ELF-1 (cell line): ENCODE measurements at places on chromosomes 3 and 15.
A peak's percentile ranks its signal among the peaks of the same experiment; 100 is the strongest.

GRCh38 chr3:125316246-125316645 lies 58.9 kb downstream of the ZNF148 start:
- DNase-seq, result no peak

GRCh38 chr3:191869738-191870415 lies 408.9 kb downstream of the PYDC2 start:
- no peak for DNase-seq

DNA sequence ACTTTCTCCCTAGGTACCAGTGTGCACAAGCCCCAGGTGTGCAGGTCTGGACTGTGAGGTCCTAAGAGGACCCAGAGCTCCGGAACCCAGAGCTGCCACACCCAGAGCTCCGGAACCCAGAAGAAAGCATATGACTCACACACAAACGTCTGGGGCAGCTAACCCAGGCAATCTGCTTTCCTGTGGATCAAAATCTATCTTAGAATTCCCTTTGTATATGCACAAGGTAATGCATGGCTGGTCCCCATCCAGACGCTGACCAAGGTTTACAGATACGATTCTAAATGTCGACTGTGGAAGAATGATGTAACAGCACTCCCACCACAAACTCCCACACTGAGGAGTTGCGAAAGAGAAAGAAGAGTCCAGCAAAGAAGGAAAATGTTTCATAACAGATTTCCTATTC lies 15.7 kb downstream of the KCNMB2 start:
- DNase-seq, result no peak

- DNase-seq, result no peak
Measured at GRCh38 chr3:48440590-48440958, 517 bp downstream of the TMA7 start.

GRCh38 chr15:78049691-78050440 lies 27.6 kb downstream of the TBC1D2B start:
- no peak for DNase-seq

DNA sequence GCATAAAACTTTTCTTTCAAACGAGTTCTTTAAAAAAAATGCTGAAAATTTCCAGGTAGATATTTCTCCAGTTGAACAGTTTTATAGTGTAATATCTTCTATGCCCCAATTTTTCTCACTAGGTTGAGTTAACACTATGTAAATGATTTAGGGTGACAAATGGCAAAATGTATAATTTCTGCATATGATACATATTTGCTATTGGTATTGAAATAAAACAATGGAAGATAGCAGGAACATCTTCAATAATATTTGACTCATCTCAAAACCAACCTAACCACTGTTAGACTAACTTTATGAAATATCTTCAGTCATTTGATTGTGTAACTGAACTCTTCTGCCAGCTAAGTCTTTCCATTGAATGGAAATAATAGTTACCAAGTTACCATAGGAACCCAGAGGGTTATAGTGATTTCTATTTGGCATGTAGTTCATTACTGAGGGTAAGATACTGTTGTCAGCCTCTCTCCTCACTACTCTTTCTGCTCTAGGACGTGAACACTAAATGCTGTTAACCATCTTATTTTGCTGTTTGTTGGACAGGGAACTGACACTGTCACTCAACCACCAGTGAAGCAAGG lies 824.7 kb upstream of the NECTIN3 start:
- no peak for DNase-seq

GRCh38 chr3:13821126-13821525 lies 58.7 kb downstream of the WNT7A start:
- no peak for DNase-seq

- no peak for DNase-seq
Measured at GRCh38 chr15:66955871-66956585, 109.4 kb upstream of the SMAD3 start.

GRCh38 chr3:157417247-157417646 lies 19.4 kb upstream of the PTX3 start:
- no peak for DNase-seq

- DNase-seq, result no peak
Measured at GRCh38 chr15:72415304-72415703, 17.2 kb downstream of the TMEM202 start.

DNA sequence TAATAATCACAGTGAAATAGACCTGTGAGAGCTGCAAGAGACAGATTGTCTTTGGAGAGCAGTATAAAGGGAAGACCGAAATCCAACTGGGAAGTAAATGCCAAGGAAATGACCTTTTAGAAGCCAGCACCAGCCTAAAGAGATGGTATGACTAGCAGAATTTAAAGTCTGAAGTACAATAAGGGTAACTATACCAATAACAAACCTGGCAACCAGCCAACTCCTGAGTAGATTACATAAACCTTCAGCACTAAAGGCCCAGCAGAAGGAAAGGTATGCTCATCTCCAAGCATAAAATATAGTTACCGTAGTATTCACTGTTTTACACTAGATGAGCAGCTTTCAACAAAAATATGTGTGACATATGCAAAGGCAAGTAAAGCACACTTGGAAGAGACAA lies 155.1 kb upstream of the SATB1 start:
- DNase-seq, result no peak

- no peak for DNase-seq
Measured at GRCh38 chr15:51714162-51714561, 23.3 kb downstream of the LYSMD2 start.

DNA sequence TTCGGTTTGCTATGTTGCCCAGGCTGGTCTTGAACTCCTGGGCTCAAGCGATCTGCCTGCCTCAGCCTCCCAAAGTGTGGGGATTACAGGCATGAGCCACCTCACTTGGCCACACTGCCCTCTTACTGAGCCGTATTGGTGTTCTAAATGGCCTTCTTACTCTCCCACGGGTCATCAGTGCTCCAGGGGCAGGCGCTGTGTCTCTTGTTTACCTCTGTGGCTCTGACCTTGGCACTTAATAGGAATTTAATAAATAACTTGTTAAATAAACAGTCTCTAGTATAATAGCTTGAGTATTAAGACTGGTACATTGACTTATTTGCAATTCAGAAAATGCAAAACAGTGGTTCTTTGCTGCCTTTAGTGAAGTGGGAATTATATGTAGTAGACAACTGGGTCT lies 13.7 kb downstream of the FLNB start:
- no peak for DNase-seq

GRCh38 chr15:50353251-50353974 lies 1.6 kb downstream of the GABPB1 start:
- DNase-seq, result no peak

DNA sequence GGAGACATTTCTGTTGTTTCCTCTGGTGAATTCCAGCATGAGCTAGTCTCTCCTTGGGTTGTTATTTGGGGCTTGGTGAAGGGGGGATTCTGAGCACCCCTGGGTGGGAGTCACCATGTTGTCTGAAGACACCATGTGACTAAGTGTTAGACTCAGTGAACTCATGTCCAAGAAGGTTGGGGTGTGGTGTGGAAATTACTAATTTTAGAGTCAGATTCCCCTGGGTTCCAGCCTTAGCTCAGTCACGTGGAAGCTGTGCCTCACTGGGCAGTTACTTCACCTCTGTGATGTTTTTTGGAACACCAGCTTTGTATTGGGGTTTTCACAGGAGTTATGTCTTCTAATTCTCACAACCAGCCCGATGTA lies 171.5 kb downstream of the RPLP1 start:
- DNase-seq, result no peak

GRCh38 chr3:61955483-61955882 lies 394.1 kb downstream of the PTPRG start:
- DNase-seq, result no peak

DNA sequence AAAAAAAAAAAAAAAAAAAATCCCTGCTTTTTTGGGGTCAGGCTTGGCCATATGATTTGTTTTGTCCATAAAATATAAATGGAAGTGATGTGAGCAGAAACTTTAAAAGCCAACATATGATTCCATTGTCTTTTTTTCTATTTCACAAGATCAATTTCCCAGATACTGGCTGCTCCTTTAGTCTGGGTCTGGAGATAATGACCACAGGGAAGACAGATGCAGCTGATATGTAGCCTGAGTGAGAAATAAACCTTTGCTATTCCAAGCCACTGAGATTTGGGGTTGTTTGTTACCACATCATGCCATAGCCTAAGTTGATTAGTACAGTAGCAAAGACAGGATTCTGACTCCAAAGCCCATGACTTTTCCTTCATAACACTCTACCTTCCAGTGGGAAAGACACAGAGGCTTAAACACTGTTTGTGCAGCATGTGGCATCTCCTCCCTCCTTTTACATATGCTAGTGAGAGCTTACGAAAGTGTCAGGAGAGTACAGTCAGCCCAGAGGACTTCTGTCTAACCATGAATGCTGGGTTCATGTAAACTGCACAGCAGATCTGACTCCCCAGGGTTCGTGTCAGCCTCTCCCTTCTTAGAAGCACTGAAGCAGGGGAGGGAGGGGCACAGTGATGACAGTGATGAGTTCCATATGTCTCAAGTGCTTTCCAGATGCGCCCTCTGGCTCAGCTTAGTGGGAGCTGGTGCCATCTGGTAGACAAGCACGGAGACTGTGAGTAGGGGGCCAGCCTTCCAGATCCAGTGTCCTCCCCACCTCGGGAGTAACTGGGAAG lies 36.7 kb upstream of the SLC7A14 start:
- DNase-seq, result peak; percentile 85

GRCh38 chr3:63911509-63911872 lies 692 bp downstream of the SCAANT1 start:
- DNase-seq, result no peak

DNA sequence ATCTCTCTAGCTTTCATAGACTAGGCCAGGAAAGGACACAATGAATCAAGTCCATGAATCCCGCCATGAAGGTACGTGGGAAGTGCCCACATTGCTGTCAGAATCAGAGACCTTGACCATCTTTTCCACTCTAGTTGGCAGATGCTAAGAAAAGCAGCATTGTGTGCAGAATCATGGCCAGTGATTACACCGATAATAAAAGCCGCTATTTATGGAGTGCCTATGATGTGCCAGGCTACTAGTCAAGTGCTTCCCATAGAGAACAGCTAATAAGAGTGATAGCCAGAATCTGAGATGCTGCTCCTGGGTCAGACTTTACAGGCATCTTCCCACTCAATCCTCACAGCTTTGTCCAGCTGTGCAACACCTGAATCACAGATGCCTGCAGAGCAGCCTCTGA lies 13.2 kb upstream of the RPL32 start:
- no peak for DNase-seq

DNA sequence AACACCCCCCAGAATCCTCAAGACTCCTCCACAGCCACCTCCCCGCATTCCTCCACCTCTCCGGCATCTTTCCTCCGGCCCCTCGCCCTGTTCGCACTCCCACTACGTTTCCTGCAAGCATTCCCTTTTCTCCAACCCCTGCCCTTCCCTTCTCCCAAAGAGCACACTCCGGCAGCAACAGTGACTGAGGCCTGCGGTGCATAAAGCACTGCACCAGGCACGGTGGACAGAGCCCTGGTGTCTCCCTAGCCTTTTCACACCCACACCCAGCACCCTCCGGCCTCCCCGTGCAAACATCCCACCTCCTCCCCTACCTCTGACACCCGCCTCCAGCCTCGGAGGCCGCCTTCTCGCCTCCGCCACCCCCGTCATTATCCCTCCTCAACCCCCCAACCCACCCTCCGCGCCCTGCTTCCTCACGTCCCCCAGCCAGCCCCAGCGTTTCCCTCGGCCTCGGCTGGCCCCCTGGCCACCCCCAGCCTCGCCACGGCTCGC lies 577 bp downstream of the ZNF148 start:
- DNase-seq, result peak; percentile 68

GRCh38 chr3:170178651-170179050 lies 2.9 kb downstream of the PHC3 start:
- no peak for DNase-seq

- DNase-seq, result no peak
Measured at GRCh38 chr15:26772154-26773066, at the start of gene GABRB3. TSS of gene GABRB3 (minus strand) at chr15:26773066.

DNA sequence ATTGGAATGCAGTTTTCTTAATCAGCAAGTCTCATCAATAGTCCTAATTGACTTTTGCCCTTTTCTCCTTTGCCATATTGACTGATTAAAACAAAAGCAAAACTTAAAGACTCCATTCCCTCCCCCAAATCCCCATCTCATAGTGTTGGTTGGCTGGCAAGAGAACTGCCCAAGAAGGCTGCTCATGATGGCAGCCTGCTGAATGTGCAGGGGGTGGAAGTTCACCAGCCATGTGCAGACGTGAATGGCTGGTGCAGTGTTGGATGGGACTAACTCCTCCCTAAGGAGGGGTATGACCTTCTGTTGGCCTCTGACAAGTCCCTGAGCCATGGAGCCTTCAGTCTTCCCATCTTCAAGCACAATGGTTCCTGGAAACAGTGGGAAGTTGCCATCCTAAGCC lies 7.0 kb downstream of the SMAD3 start:
- DNase-seq, result no peak

- peak; percentile 13 for DNase-seq
Measured at GRCh38 chr3:17412950-17413530, 329.4 kb downstream of the TBC1D5 start.

DNA sequence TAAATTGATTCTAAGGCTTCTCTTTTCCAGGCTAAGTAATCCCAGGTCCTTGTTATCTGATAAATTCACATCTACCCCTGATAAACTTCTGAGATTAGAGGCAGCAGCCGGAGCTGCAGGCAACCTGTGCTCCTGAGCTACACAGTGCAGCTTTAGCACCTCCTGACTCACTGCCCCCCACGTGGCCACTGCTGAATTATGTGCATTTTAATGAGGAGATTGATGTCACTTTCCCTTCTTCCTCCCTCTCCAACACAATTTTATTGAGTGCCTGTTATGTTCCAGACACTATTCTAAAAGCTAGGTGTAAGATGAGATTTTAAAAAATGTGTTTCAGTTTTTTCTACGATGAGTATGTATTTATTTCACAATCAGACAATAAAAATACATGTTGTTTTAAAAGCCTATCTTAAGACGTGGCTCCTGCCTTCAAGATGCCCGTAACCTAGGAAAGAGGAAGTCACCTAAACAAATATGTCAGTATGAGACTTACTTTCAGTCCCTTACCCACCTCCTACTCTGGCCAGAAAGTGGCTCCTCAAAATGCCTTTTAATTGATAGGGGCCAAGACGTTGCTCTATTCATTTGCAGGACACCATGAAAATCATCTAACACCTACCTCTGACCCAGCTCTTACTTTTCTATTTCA lies 161.5 kb upstream of the PFN2 start:
- no peak for DNase-seq
